Large intestine (tissue), 12 donors: ENCODE measurements at places on chromosomes 1 and 21. TPM values are rescaled to one million over a fixed set of nuclear protein-coding genes. Genes with fewer than 3 reads are reported as not detected.

Gene KRTAP21-2
- polyA plus RNA-seq: not detected

DNA sequence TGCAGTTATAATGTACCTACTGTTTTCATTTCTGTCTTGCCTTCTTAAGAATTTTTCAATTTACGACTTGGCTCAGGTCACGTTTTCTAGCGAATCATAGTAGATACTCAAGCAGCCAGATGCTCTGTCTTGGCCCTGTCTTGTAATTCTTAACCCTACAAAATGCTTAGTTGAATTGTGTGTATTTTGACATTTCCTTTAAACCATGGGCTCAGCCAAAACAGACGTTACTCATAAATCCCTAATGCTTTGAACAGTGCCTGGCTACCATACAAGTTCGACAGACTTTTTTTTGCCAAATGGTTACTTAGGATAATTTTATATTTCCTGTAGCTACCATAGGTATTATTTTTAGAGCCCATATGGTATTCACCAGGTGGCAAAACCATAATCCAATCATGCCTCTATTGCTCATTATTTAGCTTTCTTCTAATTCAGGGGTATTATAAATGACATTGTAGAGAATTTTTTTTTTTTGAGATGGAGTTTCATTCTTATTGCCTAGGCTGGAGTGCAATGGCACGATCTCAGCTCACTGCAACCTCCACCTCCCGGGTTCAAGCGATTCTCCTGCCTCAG is 54.3 kb downstream of the KCNK1 start:
- no peaks in the 10 kb centered on the region for H3K27me3 ChIP-seq
- no peak for DNase-seq
- no peak overlapping the region for H3K27ac ChIP-seq
- no peak overlapping the region for H3K4me3 ChIP-seq
- H3K4me1 ChIP-seq: peaks cover 7% of the 10 kb centered on the region

DNA sequence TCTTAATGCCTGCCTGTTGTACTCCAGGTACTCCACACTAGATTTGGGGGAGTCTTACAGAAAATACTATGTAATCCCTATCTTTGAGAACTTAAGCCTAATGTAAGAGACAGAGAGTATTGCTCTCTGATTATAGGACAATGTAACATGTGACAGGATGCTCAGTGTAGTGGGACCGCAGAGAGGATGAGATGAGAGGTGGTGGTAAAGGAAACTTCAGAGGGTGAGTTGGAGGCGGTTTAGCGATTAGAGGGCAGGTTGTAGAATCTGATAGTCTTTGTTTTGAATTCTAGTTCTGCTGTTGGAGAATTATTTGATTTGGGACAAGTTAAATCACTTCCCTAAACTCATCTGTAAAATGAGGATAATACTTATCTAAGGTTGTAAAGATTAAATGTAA is 5.4 kb downstream of the SOAT1 start:
- H3K4me1 ChIP-seq: peaks cover 5% of the 10 kb centered on the region
- no peaks in the 10 kb centered on the region for H3K27me3 ChIP-seq
- peaks cover 6% of the 10 kb centered on the region for H3K36me3 ChIP-seq
- DNase-seq: no peak

DNA sequence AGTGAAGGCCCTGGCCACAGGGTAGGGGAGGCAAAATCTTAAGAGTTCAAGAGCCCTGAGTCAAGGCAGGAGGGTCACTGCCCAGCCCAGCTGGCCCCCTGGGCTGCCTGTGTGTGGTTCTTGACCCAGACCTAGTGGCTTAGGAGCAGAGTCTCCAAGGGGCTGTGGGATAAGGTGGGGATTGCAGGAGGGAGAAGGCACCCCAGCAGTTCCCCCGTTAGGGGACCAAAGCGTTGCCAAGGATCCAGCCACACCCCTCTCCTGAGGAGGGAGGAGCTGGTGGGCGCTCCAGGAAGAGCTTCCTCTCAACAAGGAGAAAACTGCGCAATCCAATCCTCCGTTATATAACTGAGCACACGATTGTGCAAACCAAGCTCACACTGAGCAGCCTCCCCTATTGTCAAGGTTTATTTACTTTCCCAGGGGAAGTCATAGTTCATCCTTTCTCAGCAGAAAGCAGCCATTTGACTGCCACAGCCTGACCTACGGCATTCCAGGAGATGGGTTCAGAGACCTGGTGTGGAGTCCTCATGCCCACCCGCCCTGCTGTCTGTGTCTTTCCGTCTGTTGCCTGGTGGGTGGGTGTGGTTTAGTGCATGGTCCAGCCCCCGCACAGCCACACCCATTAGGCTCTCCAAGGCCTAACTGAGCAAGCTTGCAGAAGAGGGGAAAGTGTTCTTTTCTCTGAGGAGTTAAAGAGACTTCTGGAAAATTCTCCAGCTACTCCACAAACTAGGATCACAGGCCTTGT is 3.5 kb downstream of the EPHX1 start:
- H3K4me1 ChIP-seq: peaks cover 46% of the 10 kb centered on the region
- H3K27ac ChIP-seq: peak overlapping the region; percentile 63
- no peaks in the 10 kb centered on the region for H3K27me3 ChIP-seq
- H3K36me3 ChIP-seq: no peaks in the 10 kb centered on the region
- peak; percentile 94 for DNase-seq
- no peak overlapping the region for H3K4me3 ChIP-seq

DNA sequence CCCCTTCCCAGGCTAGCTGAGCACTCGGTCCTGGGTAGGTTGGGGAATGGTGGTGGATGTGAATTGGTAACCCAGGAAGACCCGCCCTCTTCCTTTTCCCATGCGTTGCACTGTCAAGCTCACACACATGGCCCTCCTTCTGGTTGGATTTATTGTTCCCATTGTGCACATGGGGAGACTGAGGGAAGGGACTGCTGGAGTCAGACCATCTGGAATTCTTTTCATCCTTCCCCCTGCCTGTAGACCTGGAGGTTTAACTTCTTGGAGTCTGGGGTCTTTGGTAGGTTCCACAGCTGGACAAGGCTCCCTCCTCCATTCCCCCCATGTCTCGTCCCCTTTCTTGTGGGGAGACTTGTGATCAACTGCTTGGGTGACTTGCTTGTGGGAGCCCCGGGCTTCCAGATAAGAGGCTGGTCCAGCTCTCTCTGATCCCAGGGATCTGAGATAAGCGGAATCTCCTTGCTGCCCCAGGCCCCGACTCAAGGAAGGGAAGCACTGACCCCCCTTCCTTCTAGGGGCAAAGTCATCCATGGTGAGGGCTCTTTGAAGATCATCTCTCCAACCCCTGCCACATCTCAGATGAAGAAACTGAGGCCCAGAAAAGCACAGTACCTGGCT is 55.7 kb upstream of the SYNC start:
- peaks cover 72% of the 10 kb centered on the region for H3K4me1 ChIP-seq
- peak overlapping the region; percentile 85 for H3K27ac ChIP-seq
- H3K27me3 ChIP-seq: no peaks in the 10 kb centered on the region
- H3K36me3 ChIP-seq: peaks cover 6% of the 10 kb centered on the region
